SK-N-MC (cell line): ENCODE measurements at places on chromosomes 5 and 9.

DNA sequence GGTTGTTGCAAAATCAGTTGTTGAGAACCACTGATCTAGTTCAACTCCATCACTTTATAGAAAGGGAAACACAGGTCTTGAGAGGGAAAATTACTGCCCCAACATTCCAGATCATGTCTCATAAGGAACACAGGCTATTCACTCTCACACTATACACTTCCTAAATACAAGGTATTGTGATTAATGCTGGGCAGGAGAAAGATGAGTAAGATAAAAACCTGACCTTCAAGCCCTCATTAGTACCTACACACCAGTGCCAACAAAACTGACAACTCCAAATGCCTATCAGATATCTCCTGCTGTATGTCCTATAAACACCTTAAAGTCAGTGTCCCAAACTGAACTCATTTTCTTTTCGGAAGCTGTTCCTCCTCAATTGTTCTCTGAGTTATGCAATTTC lies 8.2 kb downstream of the GNE start:
- DNase-seq: no peak

GRCh38 chr9:128113526-128114325 lies 13.8 kb downstream of the PTGES2 start:
- no peak for DNase-seq

GRCh38 chr5:67038817-67039603 lies 157.6 kb downstream of the CD180 start:
- no peak for DNase-seq

DNA sequence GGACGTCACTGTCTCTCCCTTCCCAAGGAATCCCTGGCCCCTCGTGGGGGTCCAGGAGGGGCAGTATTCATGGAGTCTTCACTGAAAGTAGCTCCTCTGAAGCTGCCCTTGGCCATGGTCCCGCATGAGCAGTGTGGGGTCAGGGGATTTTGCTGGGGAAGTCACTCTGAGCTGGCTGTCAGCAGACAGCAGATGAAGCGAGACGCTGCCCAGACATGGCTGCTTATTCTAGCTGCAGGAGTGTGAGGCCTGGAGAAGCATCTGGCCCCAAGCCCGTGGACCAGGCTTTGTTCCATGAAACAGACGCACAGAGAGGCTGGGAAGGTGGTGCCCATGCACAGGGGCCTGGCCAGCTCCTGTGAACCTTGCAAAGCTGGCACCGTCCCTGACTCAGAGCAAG lies 21.5 kb upstream of the ASS1 start:
- DNase-seq: no peak

DNA sequence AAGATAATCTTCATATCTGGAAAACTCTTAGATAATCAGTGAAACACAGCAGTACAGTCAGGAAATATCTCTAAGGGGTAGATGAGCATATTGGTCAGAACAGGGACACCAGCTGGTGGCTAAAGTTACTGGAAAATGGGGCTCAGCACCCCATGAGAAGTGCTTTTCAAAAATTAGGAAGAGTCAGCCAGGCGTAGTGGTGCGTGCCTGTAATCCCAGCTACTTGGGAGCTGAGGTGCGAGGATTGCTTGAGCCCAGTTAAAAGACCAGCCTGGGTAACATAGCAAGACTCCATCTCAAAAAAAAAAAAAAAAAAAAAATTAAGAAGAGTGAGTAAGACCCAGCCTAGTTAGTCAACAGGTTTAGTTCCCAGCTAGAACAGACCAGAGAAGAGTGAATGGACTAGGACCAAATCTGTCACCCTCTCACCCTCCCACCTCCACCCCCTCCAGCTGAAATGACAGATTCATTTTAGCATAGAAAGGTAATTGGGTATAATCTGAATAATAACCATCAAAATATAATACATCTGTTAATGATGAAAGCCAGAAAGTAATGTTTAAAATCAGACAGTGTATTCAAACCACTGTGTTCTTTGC lies 120.9 kb downstream of the CDC42SE2 start:
- DNase-seq: no peak
